ENCODE measurements at places on chromosomes 13 and 19.

GRCh38 chr19:40279761-40280607, 5.2 kb downstream of the AKT2 start:
- no peak for DNase-seq

- no peak for DNase-seq
These were observed 50.8 kb upstream of the FLT1 start for GRCh38 chr13:28545583-28546333.

GRCh38 chr19:48493718-48494401, 17.8 kb downstream of the LMTK3 start:
- no peak for DNase-seq

DNA sequence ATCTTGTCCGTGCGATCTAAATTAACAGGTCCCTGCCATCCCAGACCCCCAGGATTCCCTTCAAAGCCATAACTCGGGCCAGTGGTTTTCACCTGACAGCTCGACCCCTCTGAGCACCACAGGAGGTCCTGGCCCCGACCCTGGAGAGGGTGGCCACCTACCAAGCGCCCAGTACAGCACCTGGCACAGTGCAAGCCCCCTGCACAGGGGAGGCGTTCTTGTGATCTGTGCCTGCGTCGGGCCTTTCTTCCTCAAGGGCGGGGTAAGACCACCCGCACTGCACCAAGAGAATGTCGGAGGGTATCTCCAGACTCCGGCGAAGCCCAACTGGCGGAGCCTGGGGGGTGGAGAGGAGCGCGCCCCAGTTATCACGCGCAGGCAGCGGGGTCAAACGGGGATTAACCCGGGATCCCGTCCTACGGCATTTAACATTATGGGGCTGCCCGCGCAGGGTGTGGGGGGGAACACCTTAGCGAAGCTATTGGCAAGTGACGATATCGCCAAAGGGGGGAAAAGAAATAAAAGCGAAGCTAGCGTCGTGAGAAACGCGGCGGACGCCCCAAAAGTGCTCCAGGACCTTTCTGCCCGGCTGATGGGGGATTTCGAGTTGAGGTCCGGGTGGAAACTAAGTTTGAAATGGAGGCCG, 1.3 kb upstream of the HNRNPL start:
- DNase-seq: no peak

DNA sequence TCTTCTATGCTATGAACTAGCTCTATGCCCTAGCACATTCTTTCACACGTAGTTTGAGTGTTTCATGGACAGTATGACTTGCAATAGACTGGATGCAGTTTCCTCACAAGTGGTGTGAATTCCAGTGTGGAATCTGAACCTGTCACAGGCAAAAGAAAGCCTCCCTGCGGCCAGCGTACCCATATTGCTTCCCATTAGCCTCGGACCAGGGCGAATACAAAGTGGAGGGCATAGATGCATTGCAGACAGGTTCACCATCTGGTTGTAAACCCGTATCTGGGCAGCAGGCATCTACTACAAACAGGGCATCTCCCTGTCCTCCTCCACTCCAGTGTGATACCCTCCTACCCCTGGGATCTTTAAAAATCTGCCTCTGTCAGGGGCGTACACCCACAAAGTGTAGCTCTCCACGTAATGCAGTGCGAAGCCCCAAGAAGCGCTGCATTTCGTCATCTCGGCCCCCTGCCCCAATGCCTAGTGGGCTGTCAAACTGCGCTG, 1.4 kb upstream of the CIC start:
- no peak for DNase-seq

DNA sequence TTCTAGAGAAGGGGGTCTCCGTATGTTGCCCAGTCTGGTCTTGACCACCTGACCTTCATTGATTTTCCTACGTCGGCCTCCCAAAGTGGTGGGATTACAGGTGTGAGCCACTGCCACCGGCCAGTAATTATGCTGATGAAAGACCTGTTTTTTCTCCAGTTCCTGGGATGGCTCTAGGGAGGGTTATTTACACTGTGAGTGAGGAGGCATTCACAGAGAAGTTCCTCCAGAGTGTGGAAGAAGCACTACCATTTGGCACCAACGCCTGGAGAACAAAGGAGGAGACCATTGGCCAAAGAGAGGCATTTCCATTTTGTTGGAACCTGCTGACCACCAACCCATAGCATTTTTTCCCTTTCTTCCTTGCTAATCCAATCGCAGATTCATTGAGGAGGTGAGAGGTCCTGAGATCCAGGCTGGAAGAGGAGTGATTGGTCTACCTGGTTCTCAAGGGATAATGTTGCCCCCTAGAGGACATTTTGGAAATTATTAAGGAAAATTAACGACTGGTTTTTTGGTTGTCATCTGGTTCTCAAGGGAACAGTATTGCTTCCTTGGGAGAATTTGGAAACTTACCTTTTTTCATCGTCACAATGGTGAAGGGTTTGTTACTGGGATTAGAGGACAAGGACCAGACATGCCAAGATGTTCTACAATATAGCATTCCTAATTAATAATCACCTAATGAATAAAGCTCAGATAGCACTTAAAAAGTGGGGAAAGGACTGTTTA, 5.5 kb upstream of the SAE1 start:
- peak; percentile 12 for DNase-seq

GRCh38 chr13:73072239-73072900, 13.6 kb downstream of the KLF5 start:
- no peak for DNase-seq

- DNase-seq: no peak
These were observed 1.7 kb upstream of the SHISA2 start for GRCh38 chr13:26053418-26053980.

GRCh38 chr13:20654156-20654555, 49.3 kb upstream of the IL17D start:
- DNase-seq: no peak
